Activated naive CD4-positive, alpha-beta T cell treated with anti-CD3 and anti-CD28 coated beads, Interleukin-2, amount 10 ng/mL, durations not matched to agents 5 hours and 36 hours (primary cell): ENCODE measurements at places on chromosomes 3 and 15. TPM values are rescaled to one million over a fixed set of nuclear protein-coding genes. Genes with fewer than 3 reads are reported as not detected.

The UACA gene
- total RNA-seq: 0.91 TPM

The SEMA5B gene
- total RNA-seq: not detected

The UCN2 gene
- not detected for total RNA-seq

The ARPIN gene
- total RNA-seq: not detected

The EXD1 gene
- not detected for total RNA-seq

The TTLL3 gene
- 54.7 TPM for total RNA-seq

The GLDN gene
- not detected for total RNA-seq

The PCLAF gene
- total RNA-seq: 88.6 TPM

The RNU6-1 gene
- not detected for total RNA-seq

The DZIP3 gene
- 14.5 TPM for total RNA-seq

The CCDC71 gene
- total RNA-seq: 23.8 TPM

The CHST13 gene
- total RNA-seq: not detected

The SUCNR1 gene
- not detected for total RNA-seq

The NR2E3 gene
- total RNA-seq: not detected

The PCOLCE2 gene
- not detected for total RNA-seq

The KBTBD13 gene
- total RNA-seq: not detected

The SLCO2A1 gene
- total RNA-seq: not detected

The ECE2 gene
- total RNA-seq: not detected

The AP3B2 gene
- not detected for total RNA-seq

The PLCB2 gene
- 178 TPM for total RNA-seq

The NEK10 gene
- 0.53 TPM for total RNA-seq

The TP63 gene
- total RNA-seq: 0.22 TPM

The DIPK2A gene
- 21.7 TPM for total RNA-seq

The DNAH1 gene
- total RNA-seq: 27.1 TPM

The CD200 gene
- total RNA-seq: 8.6 TPM

The VEPH1 gene
- not detected for total RNA-seq

The CLDN18 gene
- not detected for total RNA-seq

The FAM107A gene
- total RNA-seq: not detected

The GPR149 gene
- total RNA-seq: not detected

The DUOXA1 gene
- not detected for total RNA-seq

The TPRG1 gene
- total RNA-seq: 0.24 TPM

The PPP2R3A gene
- total RNA-seq: 0.15 TPM

The PXK gene
- total RNA-seq: 25.2 TPM

The ZIC1 gene
- total RNA-seq: not detected

The TXNRD3 gene
- 1.0 TPM for total RNA-seq

The RETNLB gene
- total RNA-seq: not detected

The CAMK2N2 gene
- not detected for total RNA-seq

The SNX4 gene
- 26.4 TPM for total RNA-seq

The CISH gene
- 398 TPM for total RNA-seq

The GADL1 gene
- not detected for total RNA-seq

The SUSD5 gene
- total RNA-seq: not detected

The LCTL gene
- not detected for total RNA-seq

The BTLA gene
- 74.4 TPM for total RNA-seq

The CAND2 gene
- 0.39 TPM for total RNA-seq

The HHATL gene
- not detected for total RNA-seq

The UBE3A gene
- 94.6 TPM for total RNA-seq

The TYRO3 gene
- 1.3 TPM for total RNA-seq

The CDCP1 gene
- 7.1 TPM for total RNA-seq

The SLC28A2 gene
- total RNA-seq: not detected

The ZMYND10 gene
- total RNA-seq: 3.0 TPM

The MAP1A gene
- total RNA-seq: 6.4 TPM

The LIPC gene
- total RNA-seq: 1.2 TPM

The SCN5A gene
- 0.58 TPM for total RNA-seq

The PLSCR2 gene
- not detected for total RNA-seq

The SGO1 gene
- 29.9 TPM for total RNA-seq

The AGBL1 gene
- total RNA-seq: not detected

The TJP1 gene
- not detected for total RNA-seq
